ENCODE measurements at places on chromosomes 7 and 10. TPM values are rescaled to one million over a fixed set of nuclear protein-coding genes. Genes with fewer than 3 reads are reported as not detected.

Gene GPR141
- total RNA-seq, result 3.8 TPM

Gene VWDE
- total RNA-seq, result 1.6 TPM

Gene EBF3
- total RNA-seq, result not detected

Gene PARP12
- total RNA-seq, result 70.6 TPM

Gene SYCE1
- not detected for total RNA-seq

Gene STAMBPL1
- 42.4 TPM for total RNA-seq

Gene LOXL4
- total RNA-seq, result 0.10 TPM

Gene MMP21
- total RNA-seq, result 0.21 TPM

Gene LRRC17
- 0.10 TPM for total RNA-seq

Gene NPVF
- not detected for total RNA-seq

Gene AP4M1
- 2.8 TPM for total RNA-seq

Gene PRTFDC1
- total RNA-seq, result 3.0 TPM

Gene EGFR
- 0.10 TPM for total RNA-seq

Gene AFAP1L2
- total RNA-seq, result 0.94 TPM
